ENCODE measurements at places on chromosomes 13 and 19. TPM values are rescaled to one million over a fixed set of nuclear protein-coding genes. Genes with fewer than 3 reads are reported as not detected.

DNA sequence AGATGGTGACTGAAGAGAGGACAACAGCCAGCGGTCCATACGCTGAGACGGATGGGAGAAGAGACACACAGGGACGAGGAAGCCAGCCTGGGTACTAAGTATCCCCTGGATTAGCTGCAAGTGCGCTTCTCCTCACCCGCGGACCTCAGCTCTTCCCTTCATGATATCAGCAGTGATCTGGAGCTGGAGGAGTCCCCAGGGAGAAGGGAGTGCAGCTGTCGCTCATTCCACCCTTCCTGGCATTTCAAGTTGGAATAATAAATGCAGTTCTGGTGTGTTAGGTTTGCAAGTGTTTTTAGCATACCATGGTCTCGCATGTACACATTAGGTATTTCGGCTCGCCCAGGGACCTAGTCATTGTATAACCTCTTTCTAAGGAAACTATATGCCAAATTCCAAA is 88.5 kb upstream of the C1QTNF9B start:
- no peaks in the 10 kb centered on the region for H3K36me3 ChIP-seq
- peaks cover 8% of the 10 kb centered on the region for H3K4me1 ChIP-seq
- H3K4me3 ChIP-seq, result no peak overlapping the region
- H3K27ac ChIP-seq, result no peak overlapping the region
- no peak for DNase-seq
- H3K27me3 ChIP-seq, result no peaks in the 10 kb centered on the region

MIPEP gene
- 24.1 TPM for total RNA-seq

GRCh38 chr19:51094696-51095279 is 12.1 kb upstream of the KLK14 start:
- H3K36me3 ChIP-seq, result no peaks in the 10 kb centered on the region
- no peak overlapping the region for H3K27ac ChIP-seq
- peaks cover 21% of the 10 kb centered on the region for H3K4me1 ChIP-seq

- no peaks in the 10 kb centered on the region for H3K4me1 ChIP-seq
- peak; percentile 58 for DNase-seq
- H3K27ac ChIP-seq, result no peak overlapping the region
- no peak overlapping the region for H3K4me3 ChIP-seq
- H3K27me3 ChIP-seq, result no peaks in the 10 kb centered on the region
Observed at GRCh38 chr19:35828692-35829301, 16.2 kb upstream of the PRODH2 start.

PTBP1 gene
- 277 TPM for total RNA-seq

GRCh38 chr19:20077791-20078463 is at the start of gene ZNF90:
ZNF90 (plus strand) TSS chr19:20078000; CDS start chr19:20078133, 133 bp downstream.
- H3K36me3 ChIP-seq, result no peaks in the 10 kb centered on the region
- peak; percentile 99 for DNase-seq
- H3K27ac ChIP-seq, result peak within 1 kb of the TSS; percentile 73
- peaks cover 7% of the 10 kb centered on the region for H3K4me1 ChIP-seq
- H3K27me3 ChIP-seq, result no peaks in the 10 kb centered on the region
- H3K4me3 ChIP-seq, result peak within 1 kb of the TSS; percentile 22

- H3K36me3 ChIP-seq, result no peaks in the 10 kb centered on the region
- DNase-seq, result no peak
- H3K4me1 ChIP-seq, result no peaks in the 10 kb centered on the region
Observed at GRCh38 chr13:97003071-97003470, 8.8 kb upstream of the OXGR1 start.

PABPC3 gene
- 0.13 TPM for total RNA-seq

C5AR1 gene
- 1.2 TPM for total RNA-seq

LHB gene
- not detected for total RNA-seq

ERICH4 gene
- total RNA-seq, result not detected

DNA sequence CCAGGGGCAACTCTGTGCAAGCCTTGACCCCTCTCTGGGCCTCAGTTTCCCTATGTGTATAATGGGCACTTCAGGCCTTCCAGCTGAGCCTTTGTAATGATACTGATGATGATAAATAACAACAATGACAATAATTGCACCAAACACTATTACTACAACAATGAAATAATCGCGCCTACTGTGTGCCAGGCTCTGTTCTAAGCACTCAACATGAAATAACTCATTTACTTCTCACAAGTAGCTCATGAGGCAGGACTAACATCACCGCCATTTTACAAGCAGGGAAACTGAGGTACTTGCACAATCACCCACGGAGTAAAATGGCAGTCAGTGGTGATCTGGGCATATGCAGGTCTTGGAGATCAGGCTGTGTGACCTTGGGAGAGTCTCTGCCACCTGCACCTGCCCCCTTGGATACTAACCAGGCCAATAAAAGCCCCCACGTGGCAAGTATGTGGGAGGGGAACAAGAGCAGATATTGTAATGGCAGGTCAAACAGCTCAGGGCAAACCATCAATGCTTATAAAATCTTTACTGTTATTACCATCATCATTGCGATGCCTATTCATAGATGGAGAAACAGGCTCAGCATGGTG is 540 bp upstream of the ANGPTL8 start:
- H3K27me3 ChIP-seq, result no peaks in the 10 kb centered on the region
- peaks cover 40% of the 10 kb centered on the region for H3K36me3 ChIP-seq
- no peak overlapping the region for H3K4me3 ChIP-seq
- no peak for DNase-seq
- H3K4me1 ChIP-seq, result no peaks in the 10 kb centered on the region

MYO1F gene
- 5.2 TPM for total RNA-seq

MISP3 gene
- 9.7 TPM for total RNA-seq

DNA sequence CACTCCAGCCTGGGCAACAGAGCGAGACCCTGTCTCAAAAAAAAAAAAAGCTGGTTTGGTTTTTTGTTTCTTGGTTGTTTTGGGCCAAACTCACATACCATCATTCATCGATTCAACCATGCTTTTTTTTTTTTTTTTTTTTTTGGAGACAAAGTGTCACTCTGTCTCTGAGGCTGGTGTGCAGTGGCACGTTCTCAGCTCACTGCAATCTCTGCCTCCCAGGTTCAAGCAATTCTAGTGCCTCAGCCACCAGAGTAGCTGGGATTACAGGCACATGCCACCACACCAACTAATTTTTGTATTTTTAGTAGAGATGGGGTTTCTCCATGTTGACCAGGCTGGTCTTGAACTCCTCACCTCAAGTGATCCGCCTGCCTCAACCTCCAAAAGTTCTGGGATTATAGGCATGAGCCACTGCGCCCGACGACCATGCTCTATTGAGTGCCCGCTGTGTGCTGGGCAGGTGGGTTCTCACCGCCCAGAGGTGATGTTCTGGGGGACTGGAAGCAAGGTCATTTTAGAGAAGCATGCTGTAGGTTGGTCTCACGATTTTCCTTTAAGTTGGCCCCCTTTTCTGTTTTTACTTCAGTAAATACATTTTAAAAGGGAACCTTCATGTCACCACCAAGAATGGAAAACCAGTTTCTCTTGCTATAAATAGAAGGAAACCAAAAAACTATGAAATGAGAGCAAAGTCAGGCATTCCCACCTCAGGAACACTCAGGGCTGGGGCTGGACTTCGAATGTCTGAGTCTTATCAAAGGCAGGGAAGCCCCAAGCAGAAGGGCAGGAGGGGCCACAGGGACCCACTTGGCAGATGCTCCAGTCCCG is 8.3 kb upstream of the JUND start:
- no peaks in the 10 kb centered on the region for H3K36me3 ChIP-seq
- peak overlapping the region; percentile 63 for H3K27ac ChIP-seq
- no peak for DNase-seq
- H3K4me1 ChIP-seq, result peaks cover 18% of the 10 kb centered on the region
- no peak overlapping the region for H3K4me3 ChIP-seq

GRCh38 chr13:58151452-58151851 is 519.9 kb downstream of the PCDH17 start:
- no peaks in the 10 kb centered on the region for H3K36me3 ChIP-seq
- H3K4me3 ChIP-seq, result no peak overlapping the region
- DNase-seq, result no peak
- H3K4me1 ChIP-seq, result no peaks in the 10 kb centered on the region

- H3K36me3 ChIP-seq, result no peaks in the 10 kb centered on the region
- H3K4me1 ChIP-seq, result peaks cover 7% of the 10 kb centered on the region
- no peak overlapping the region for H3K27ac ChIP-seq
- no peak overlapping the region for H3K4me3 ChIP-seq
Observed at GRCh38 chr19:38975861-38976271, 324 bp upstream of the FBXO17 start.

SLC27A5 gene
- total RNA-seq, result 16.0 TPM

SHFL gene
- 46.1 TPM for total RNA-seq

HSD11B1L gene
- total RNA-seq, result 20.4 TPM

DNA sequence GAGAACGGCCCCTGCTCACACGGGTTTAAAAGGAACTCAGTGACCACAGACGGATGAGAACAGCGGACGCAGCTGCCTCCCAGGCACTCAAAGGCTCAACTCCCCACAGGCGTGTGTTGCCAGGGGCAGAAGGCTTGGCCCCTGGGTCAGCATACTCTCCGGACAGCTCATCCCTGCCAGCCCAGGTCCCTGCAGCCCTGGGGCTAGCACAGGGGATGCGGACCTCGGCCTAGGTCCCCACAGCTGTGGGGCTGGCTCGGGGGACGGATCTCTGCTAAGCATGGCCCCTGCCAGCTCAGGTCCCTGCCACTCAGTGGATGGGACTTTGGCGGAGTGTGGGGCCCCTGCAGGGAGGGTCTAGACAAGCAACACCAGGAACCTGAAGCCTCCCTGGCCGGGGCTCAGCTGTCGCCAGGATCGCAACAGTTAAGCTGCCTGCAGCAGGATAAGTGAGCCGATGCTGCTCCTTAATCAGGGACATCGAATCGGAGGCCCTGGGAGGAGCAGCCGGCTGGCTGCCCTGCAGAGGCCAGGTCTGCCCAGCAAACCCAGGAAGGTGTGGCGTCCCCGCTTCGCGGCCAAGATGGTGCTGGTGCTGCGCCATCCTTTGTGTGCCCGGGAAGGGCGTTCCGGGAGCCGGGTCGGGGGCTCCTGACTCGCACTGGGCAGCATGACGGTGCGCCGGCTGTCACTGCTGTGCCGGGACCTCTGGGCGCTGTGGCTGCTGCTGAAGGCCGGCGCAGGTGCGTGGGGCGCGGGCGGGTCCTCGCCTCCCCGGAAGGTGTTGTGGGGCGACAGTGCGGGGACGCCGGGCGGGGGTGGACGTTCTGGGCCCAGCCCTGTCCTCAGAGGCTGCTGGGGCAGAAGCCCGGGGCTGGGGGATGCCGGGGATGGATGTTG is 32.5 kb downstream of the MCF2L start:
- H3K4me1 ChIP-seq, result peaks cover 11% of the 10 kb centered on the region
- H3K27ac ChIP-seq, result peak overlapping the region; percentile 9
- no peaks in the 10 kb centered on the region for H3K27me3 ChIP-seq
- H3K36me3 ChIP-seq, result no peaks in the 10 kb centered on the region
- DNase-seq, result peak; percentile 82

C13orf42 gene
- total RNA-seq, result not detected

GRCh38 chr13:102333320-102334198 is 68.3 kb downstream of the FGF14 start:
- DNase-seq, result no peak
- H3K4me3 ChIP-seq, result no peak overlapping the region
- no peak overlapping the region for H3K27ac ChIP-seq
- H3K4me1 ChIP-seq, result no peaks in the 10 kb centered on the region
- no peaks in the 10 kb centered on the region for H3K36me3 ChIP-seq
- H3K27me3 ChIP-seq, result no peaks in the 10 kb centered on the region

HTR2A gene
- total RNA-seq, result 0.22 TPM

GRCh38 chr19:43594710-43595604 is 977 bp downstream of the IRGQ start:
- peaks cover 30% of the 10 kb centered on the region for H3K36me3 ChIP-seq
- peak; percentile 40 for DNase-seq
- peak overlapping the region; percentile 82 for H3K4me3 ChIP-seq
- H3K4me1 ChIP-seq, result peaks cover 31% of the 10 kb centered on the region
- H3K27me3 ChIP-seq, result no peaks in the 10 kb centered on the region
- H3K27ac ChIP-seq, result peak overlapping the region; percentile 55

GRCh38 chr13:24709186-24709913 is 29.1 kb downstream of the ATP12A start:
- no peaks in the 10 kb centered on the region for H3K36me3 ChIP-seq
- no peak overlapping the region for H3K4me3 ChIP-seq
- H3K27me3 ChIP-seq, result no peaks in the 10 kb centered on the region
- DNase-seq, result no peak
- no peak overlapping the region for H3K27ac ChIP-seq

- DNase-seq, result no peak
- H3K4me3 ChIP-seq, result no peak overlapping the region
- H3K36me3 ChIP-seq, result peaks cover 20% of the 10 kb centered on the region
- H3K27ac ChIP-seq, result no peak overlapping the region
- H3K27me3 ChIP-seq, result peaks cover 5% of the 10 kb centered on the region
Observed at GRCh38 chr19:33132425-33132824, 511 bp downstream of the WDR88 start.

ZNF443 gene
- total RNA-seq, result 7.0 TPM

GRCh38 chr13:99446242-99446641 is 55.0 kb upstream of the TM9SF2 start:
- H3K4me1 ChIP-seq, result no peaks in the 10 kb centered on the region
- H3K4me3 ChIP-seq, result no peak overlapping the region
- no peak for DNase-seq
- H3K36me3 ChIP-seq, result no peaks in the 10 kb centered on the region
- H3K27ac ChIP-seq, result no peak overlapping the region

GRCh38 chr13:106186366-106187030 is 349.0 kb downstream of the EFNB2 start:
- no peak for DNase-seq
- no peaks in the 10 kb centered on the region for H3K36me3 ChIP-seq
- no peaks in the 10 kb centered on the region for H3K4me1 ChIP-seq
- no peak overlapping the region for H3K4me3 ChIP-seq
- no peaks in the 10 kb centered on the region for H3K27me3 ChIP-seq
- no peak overlapping the region for H3K27ac ChIP-seq

- no peaks in the 10 kb centered on the region for H3K4me1 ChIP-seq
- H3K4me3 ChIP-seq, result no peak overlapping the region
- no peaks in the 10 kb centered on the region for H3K36me3 ChIP-seq
- H3K27ac ChIP-seq, result no peak overlapping the region
Observed at GRCh38 chr19:41131186-41131585, 17.0 kb downstream of the CYP2F1 start.

GRCh38 chr13:48978942-48979601 is 3.4 kb downstream of the FNDC3A start:
- no peaks in the 10 kb centered on the region for H3K36me3 ChIP-seq
- no peak overlapping the region for H3K27ac ChIP-seq
- no peaks in the 10 kb centered on the region for H3K27me3 ChIP-seq
- peaks cover 20% of the 10 kb centered on the region for H3K4me1 ChIP-seq
- H3K4me3 ChIP-seq, result no peak overlapping the region

OR4F17 gene
- not detected for total RNA-seq

COL4A2 gene
- 97.6 TPM for total RNA-seq

- no peak overlapping the region for H3K27ac ChIP-seq
- no peaks in the 10 kb centered on the region for H3K36me3 ChIP-seq
- H3K4me3 ChIP-seq, result no peak overlapping the region
- H3K27me3 ChIP-seq, result no peaks in the 10 kb centered on the region
- no peak for DNase-seq
Observed at GRCh38 chr13:42745655-42746054, 35.7 kb upstream of the FAM216B start.

KCTD4 gene
- total RNA-seq, result not detected

THSD1 gene
- 6.6 TPM for total RNA-seq

GRCh38 chr13:110179116-110179856 is 127.7 kb downstream of the COL4A1 start:
- H3K4me3 ChIP-seq, result no peak overlapping the region
- no peak overlapping the region for H3K27ac ChIP-seq
- H3K27me3 ChIP-seq, result no peaks in the 10 kb centered on the region
- H3K36me3 ChIP-seq, result peaks cover 62% of the 10 kb centered on the region
- H3K4me1 ChIP-seq, result no peaks in the 10 kb centered on the region
- DNase-seq, result no peak

GRCh38 chr19:13039211-13039789 is 44.0 kb downstream of the NFIX start:
- DNase-seq, result no peak
- no peaks in the 10 kb centered on the region for H3K36me3 ChIP-seq
- no peaks in the 10 kb centered on the region for H3K27me3 ChIP-seq
- peaks cover 94% of the 10 kb centered on the region for H3K4me1 ChIP-seq
- no peak overlapping the region for H3K4me3 ChIP-seq

Data from thyroid gland (tissue), 4 donors.